ENCODE measurements at places on chromosomes 6 and 20.

GRCh38 chr6:3769610-3770009, 18.1 kb upstream of the PXDC1 start:
- DNase-seq = no peak

GRCh38 chr6:98932381-98932780, 15.4 kb downstream of the FBXL4 start:
- no peak for DNase-seq

GRCh38 chr6:150427843-150428242, 59.0 kb downstream of the IYD start:
- no peak for DNase-seq

DNA sequence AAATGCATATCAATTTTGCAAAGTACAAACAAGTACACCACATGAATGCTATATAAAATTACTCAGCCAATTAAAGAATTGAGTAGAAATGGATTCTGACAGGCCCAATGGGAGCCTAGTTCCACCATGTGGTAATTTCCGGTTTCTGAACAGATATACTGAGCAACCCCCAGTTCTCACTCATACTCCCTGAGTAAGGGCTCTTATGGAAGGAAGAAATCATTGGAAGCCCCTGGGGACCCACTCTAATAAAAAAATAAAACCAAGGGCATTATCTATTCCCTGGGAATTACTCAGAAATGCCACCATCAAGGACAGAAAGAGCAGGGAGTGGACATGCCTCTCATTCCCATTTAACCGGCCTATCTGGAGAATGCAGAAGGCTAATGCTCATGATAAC, 34.6 kb downstream of the STX7 start:
- DNase-seq = no peak

GRCh38 chr6:7881765-7882500, 28.7 kb downstream of the TXNDC5 start:
- DNase-seq = no peak

GRCh38 chr6:127288705-127289104, 22.0 kb downstream of the RNF146 start:
- DNase-seq = no peak
